ENCODE measurements at places on chromosomes 2 and 18. TPM values are rescaled to one million over a fixed set of nuclear protein-coding genes. Genes with fewer than 3 reads are reported as not detected.

GREB1L gene
- total RNA-seq: 1.7 TPM

EGR4 gene
- not detected for total RNA-seq

NFU1 gene
- total RNA-seq: 33.0 TPM

GPR39 gene
- total RNA-seq: 5.7 TPM

SMYD1 gene
- 0.33 TPM for total RNA-seq

R3HDM1 gene
- total RNA-seq: 45.2 TPM

UGT1A3 gene
- total RNA-seq: 0.37 TPM

GYPC gene
- 0.48 TPM for total RNA-seq

GPR148 gene
- total RNA-seq: not detected

LRRTM4 gene
- not detected for total RNA-seq

ALLC gene
- total RNA-seq: not detected

PROKR1 gene
- total RNA-seq: not detected

NEU2 gene
- not detected for total RNA-seq

CREG2 gene
- total RNA-seq: under 0.01 TPM

MOCOS gene
- 17.3 TPM for total RNA-seq

MSTN gene
- total RNA-seq: not detected

ARHGEF4 gene
- 70.3 TPM for total RNA-seq

ALPG gene
- total RNA-seq: not detected

DTNA gene
- total RNA-seq: 10.2 TPM

VWA3B gene
- not detected for total RNA-seq

NYAP2 gene
- total RNA-seq: not detected

CCDC74B gene
- total RNA-seq: 1.5 TPM

TEKT4 gene
- total RNA-seq: 0.26 TPM

ZNF521 gene
- total RNA-seq: not detected

ABCB11 gene
- not detected for total RNA-seq

NCKAP1 gene
- total RNA-seq: 192 TPM

PLCD4 gene
- 1.4 TPM for total RNA-seq

LRRC30 gene
- not detected for total RNA-seq

KIAA2012 gene
- total RNA-seq: not detected

ACTR1B gene
- total RNA-seq: 56.4 TPM

DSC2 gene
- total RNA-seq: 88.7 TPM

MYCN gene
- not detected for total RNA-seq

INHBB gene
- 0.67 TPM for total RNA-seq

IDH1 gene
- 85.2 TPM for total RNA-seq

EIF2B4 gene
- total RNA-seq: 42.3 TPM

L3MBTL4 gene
- not detected for total RNA-seq

MEP1B gene
- total RNA-seq: under 0.01 TPM

LYPD6 gene
- total RNA-seq: not detected

ZFP36L2 gene
- total RNA-seq: 213 TPM

ABCG8 gene
- not detected for total RNA-seq

IL36RN gene
- total RNA-seq: 1.3 TPM

MREG gene
- 30.1 TPM for total RNA-seq

IKZF2 gene
- 17.3 TPM for total RNA-seq

SPP2 gene
- not detected for total RNA-seq

RAB12 gene
- 33.7 TPM for total RNA-seq

GAD1 gene
- 3.0 TPM for total RNA-seq

FBXO36 gene
- 0.75 TPM for total RNA-seq

PLCL1 gene
- not detected for total RNA-seq

ASB18 gene
- total RNA-seq: not detected

CMPK2 gene
- total RNA-seq: 0.26 TPM

REG1B gene
- not detected for total RNA-seq

BMP10 gene
- not detected for total RNA-seq

PSMA8 gene
- not detected for total RNA-seq

HPCAL1 gene
- 26.3 TPM for total RNA-seq

PHLPP1 gene
- 8.4 TPM for total RNA-seq

NT5DC4 gene
- 1.2 TPM for total RNA-seq

FBXO15 gene
- 0.33 TPM for total RNA-seq
